Activated CD4-positive, alpha-beta T cell treated with anti-CD3 and anti-CD28 coated beads for 1 hour (primary cell): ENCODE measurements at places on chromosomes 1 and 21.

DNA sequence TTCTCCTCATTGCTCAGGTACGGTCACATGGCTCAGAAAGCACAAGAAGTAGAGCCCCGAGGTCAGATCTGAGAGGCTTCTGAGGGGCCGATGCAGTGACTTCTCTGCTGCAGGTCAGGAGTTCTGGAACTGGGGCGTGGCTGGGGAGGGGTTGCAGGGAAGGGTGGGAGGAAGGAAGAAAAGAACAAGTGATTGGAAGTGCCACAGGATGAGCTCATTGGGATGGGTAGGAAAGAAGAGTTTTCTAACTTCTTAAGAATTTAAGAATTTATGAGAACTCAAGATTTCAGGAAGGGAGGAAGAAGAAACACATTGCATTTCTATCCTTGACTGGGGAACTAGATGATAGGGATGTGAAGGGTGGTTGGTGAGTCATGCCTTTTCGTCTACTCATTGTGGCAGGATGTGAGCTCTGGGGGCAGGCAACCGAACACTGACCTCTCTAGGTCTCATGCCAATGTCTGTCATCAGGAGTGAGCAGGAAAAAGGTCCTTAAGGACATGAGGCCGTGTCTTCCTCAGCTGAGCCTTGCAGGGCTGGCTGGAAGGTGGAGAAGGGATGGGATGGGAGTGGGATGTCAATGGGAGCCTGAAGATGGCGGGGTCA is 497 bp downstream of the FCRLB start:
- DNase-seq = no peak

DNA sequence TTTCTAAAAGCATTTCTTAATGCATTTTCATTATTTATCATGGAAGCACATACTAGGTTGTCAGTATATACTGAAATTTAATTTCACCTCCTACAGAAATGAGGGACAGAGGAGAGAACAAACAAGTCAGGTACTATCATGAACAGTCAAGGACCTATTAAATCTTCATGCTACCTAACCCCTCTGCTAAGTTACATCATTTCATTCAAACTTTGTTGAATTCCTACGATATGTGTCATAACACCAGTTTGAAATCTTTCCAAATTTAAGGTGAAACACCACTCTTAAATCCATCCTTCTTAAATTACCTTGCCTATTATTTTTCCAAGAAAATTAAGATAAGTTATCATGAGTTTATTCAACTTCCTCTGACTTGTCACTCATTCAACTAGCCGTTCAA is 78.9 kb downstream of the DENND1B start:
- DNase-seq = no peak

DNA sequence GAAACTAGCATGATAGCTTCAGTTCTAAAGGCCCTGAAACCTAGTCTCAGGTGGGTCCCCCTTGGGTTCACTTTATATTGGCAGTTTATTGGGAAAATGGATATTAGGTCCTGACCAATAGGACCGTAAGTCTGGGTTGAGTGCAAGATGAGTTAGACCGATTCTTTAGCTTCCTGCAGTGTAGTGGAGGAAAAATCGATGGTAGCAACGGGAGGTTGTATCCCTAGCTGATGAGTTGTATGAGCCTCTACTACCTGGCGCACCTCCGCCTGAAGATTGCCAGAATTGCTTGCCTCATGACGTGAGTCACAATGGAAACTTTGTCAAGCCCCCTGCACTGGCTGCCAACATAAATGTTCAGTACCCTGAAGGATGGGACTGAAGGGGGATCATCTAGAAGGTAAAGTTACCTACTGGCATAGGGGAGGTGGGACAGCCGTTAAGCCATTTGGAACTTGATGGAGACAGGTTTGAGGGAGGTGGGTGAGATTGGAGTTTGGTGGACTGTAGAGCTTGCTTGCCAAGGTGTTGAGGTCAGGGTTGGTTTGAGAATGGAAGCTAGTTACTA is 3.9 kb downstream of the RCC1 start:
- no peak for DNase-seq

DNA sequence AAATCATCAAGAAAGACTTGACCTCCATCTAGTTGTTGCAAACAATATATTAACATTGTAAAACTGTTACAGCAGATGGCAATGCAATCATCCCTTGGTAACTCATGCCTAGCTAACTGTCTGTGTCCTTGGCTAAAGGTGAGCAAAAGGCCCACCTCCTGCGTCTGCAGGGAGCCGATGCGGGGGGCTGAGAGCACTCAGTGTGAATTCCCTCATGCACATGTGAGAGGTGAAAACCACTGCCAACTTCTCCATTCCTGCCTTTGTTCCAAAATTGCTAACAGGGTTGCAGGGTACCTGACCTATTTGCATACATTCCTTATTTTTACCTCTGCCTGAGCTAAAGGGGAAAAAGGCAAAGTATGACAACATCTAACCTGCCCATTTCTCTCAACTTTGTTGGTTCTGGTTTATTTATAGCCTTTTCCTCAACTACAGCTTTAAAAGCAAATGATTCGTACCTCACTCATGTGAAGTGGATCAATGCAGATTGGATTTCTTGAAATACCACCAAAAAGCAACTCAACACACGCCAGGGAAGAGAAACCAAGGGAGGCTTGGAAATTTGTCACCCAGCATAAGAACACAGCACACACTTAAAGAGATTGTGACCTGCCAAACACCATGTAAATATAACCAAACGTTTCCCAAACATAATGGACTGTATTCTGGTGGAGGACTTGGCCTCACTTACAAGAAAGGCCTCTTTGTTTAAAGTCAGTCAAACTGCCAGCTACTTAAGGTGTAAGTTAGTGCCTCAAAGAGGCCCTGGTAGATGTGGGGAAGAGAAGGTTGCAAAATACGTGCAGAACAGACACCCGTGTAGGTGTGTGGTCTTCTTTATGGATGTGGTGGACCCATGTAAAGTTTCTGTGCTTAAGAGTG is 651.0 kb downstream of the SMYD3 start:
- DNase-seq = no peak

DNA sequence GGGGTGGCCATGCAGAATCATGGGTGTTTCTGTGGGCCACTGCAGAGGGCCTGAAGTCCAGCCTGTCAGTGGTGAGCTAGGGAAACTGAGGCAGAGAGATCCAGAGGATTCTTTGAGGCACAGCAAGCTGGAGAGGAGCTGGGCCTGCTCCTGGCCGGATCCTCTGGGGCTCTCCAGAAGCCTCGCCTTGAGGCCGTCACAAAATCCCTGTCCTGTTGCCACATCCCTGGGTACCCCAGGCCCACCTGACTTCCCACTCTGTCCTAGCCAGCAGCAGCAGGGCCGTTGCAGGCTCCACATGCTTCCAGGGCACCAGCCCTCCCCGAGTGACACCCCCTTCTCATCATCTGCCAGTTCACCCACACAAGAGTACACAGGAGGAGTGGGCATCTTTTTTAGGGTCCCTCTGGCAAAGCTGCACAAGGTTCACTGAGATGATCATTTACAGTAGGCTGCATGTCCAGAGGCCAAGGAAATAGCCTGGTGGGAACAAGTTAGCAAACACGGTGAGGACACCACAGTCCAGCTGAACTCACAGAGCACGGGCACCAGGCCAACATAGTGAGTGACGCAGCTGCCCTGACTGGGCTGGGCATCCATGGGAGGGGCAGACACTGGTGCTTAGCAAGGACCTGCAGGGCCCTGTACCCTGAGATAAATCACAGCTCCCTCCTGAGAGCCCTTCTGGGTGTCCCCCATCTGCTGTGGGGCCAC is 25.1 kb upstream of the TSPEAR start:
- DNase-seq = no peak

GRCh38 chr1:235351898-235352297 is 15.3 kb upstream of the TBCE start:
- DNase-seq = no peak

- no peak for DNase-seq
These were observed 24.2 kb downstream of the SLC19A2 start for GRCh38 chr1:169461390-169462000.

GRCh38 chr1:59427155-59427554 is 130.3 kb downstream of the FGGY start:
- no peak for DNase-seq

DNA sequence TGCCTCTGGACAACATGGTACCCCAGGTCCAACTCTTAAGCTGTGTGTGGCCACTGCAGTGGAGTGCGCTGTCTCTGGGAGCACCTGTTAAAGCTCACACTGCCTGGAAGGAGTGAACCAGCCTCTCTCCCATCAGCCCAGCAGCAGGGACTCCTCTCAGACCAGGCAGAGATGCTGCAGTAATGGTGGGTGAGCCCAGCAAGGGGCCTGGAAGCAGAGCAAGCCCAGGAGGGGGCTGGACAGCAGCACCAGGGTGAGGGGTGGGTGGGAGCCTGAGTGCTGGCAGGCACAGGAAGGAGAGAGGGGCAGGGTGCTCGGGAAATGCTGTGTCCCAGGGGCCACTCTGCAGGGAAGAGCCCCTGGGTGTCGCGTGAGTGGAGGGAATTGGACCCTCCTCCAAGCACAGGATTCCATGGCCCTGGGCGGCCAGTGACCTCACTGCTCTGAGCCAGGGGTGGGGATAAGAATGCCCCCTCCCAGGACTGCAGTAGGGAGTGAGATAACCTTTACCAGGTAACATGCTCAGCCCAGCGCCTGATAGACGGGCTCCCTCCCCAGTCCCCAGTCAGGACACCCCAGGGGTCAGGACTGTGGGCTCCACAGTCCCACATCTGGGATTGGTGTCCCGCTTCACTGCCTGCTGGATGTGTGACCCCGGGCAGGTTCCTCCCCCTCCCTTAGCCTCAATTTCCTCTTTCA is 313.1 kb downstream of the MATN1 start:
- DNase-seq = no peak

- DNase-seq = no peak
These were observed 162.4 kb upstream of the PTBP2 start for GRCh38 chr1:96559181-96559580.

DNA sequence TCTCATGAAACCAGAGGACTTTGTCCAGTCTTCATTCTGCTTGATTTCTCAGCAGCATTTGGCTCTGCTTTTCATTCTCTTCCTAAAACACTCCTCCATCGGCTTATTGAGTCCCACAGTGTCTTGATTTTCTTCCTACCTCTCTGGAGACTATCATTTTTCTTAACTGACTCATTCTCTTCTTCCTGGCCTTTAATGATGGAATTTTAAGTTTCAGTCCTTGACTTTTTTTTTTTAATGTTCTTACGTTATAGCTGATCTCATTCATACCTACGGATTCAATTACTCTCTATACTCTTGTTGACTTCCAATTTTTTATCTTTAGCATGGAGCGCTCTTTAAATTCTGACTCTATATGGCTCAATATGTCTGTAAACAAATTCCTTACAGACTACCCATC is 111.1 kb downstream of the NEK7 start:
- no peak for DNase-seq

DNA sequence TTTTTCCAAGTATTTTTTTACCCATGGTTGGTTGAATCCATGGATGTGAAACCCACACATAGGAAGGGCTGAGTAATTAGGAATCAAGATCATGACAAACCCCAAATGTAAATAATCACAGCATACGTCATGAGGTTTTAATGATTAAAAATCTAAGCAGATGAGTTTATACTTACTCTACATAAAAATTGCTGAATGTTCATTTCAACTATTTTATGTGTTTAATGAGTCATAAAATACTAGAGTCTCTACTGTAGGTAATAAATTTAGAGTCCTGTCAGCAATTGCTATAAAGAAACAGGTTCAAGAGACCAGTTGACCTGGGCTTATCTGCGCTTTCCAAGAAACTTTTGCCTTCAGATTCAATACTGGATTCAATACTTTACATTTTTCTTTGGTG is 18.2 kb downstream of the CTH start:
- no peak for DNase-seq
